NCI-H2227 treated with DMSO at 0.1 percent for 48 hours (cell line): ENCODE measurements at places on chromosomes 13 and 19.

- DNase-seq, result no peak
Observed at GRCh38 chr19:9705836-9706235, 30.9 kb upstream of the ZNF562 start.

GRCh38 chr19:9940778-9941177, 4.5 kb upstream of the OLFM2 start:
- DNase-seq, result no peak

- no peak for DNase-seq
Observed at GRCh38 chr13:76446191-76446590, 440.0 kb downstream of the KCTD12 start.

DNA sequence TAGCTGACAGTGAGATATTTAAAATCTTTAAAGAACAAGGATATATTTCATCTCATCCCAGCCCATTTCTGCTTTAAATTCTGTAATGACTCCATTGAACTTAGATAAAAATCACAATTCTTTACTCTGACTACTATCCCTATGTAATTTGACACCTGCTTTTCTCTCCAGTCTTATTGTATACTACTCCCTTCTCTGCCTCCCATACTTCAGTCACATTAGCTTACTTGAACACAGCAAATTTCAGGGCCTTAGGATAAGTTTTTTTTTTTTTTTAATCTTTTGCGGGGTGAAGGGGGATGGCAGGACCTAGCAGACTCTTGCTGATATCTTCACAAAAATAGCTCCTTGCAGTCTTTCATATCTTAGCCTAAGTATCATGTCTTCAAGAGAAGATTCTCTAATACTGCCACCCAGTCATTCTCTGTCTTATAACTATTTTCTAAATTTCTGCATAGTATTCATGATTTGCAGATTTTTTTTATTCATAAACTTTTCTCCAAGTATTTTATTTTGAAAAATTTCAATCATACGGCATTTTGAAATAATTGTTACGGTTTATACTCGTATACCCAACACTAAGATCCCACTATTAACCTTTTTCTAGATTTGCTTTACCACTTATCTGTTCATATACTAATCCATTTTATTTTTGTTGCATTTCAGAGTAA, 151.4 kb downstream of the PCCA start:
- DNase-seq, result no peak
